ENCODE measurements at places on chromosomes 4 and X. TPM values are rescaled to one million over a fixed set of nuclear protein-coding genes. Genes with fewer than 3 reads are reported as not detected.

DNA sequence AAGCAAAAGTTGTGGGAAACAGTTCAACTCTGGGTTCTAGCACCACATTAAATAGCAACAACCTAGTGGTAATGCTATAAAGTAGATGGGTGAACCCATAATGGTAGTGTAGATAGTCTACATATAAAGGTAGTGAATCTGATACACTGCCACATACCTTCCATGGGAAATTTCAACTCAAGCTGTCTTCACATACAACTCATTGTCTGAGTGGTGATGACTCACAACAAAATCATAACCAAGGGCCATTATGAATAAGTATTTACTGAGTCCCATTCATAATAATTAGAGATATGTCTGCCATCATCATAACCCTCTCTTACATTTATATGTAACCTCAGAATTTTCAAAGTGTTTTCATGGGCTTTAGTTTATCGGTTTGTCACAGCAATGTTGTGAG is 34.8 kb downstream of the EGF start:
- no peak for DNase-seq

GRCh38 chr4:171582961-171583581 is 230.1 kb upstream of the GALNTL6 start:
- no peak for DNase-seq

- peak; percentile 71 for DNase-seq
These were observed 110.8 kb upstream of the TEX13A start for GRCh38 chrX:105331244-105331643.

DNA sequence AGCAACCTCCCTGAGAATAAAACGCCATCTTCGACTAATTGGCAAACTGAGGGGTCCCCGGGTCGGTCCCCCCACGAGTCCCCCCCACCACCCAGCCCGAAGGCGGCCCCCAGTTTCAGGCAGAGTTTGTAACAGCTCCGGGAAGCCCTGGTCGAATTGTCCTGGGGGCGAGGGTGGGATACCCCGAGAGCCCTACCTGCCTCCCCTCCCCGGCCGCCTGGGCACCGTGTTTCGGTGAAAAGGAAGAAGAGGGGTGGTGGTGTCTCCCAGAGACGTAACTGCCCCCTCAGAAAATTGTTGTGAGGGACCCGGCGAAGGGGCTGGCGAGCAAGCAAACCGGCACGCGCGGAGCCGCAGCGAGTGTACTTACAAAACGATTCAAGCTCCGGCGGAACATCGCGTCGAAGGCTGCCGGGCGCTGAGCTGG is 1.2 kb downstream of the ATP11C start:
- DNase-seq = peak; percentile 24

DNA sequence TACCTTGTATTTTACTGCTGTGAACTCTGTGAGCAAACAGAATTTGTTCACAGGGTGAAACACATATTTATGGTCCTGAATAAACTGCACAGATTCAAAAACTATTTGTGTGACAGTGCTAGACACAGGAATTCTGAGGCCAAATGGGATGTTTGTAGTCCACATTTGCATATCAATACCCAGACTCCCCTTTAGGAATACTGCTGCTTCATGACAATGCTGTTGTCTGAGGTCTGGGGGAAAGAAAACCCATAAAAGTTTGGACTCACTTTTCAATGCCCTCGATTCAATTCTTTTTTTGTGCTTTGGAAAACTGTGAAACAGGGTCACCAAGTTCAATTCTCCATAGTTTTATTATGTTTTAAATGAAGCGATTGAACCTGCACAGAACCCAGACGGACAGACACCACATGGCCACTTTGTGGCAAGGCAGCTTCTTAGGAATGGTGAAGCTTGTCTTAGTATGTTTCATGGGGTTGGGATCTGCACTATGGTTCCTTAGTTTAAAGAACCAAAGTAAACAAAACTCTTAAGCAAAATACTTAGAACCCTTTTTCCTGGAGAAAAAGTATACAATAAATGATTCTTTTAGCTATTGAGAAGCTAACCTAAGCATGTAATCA is 92.3 kb upstream of the MAD2L1 start:
- DNase-seq = no peak

GRCh38 chr4:76630741-76631140 is 195.7 kb downstream of the SHROOM3 start:
- DNase-seq = no peak

GRCh38 chr4:80215449-80216052 is 18.2 kb downstream of the PRDM8 start:
- peak; percentile 78 for DNase-seq

The USP27X gene
- total RNA-seq = 2.9 TPM

The UGT2B10 gene
- total RNA-seq = not detected

The TACC3 gene
- total RNA-seq = 3.2 TPM

The GDPD2 gene
- not detected for total RNA-seq

The NMU gene
- not detected for total RNA-seq

The GPR119 gene
- total RNA-seq = not detected

The PRRG3 gene
- total RNA-seq = 0.49 TPM

The TMPRSS11D gene
- total RNA-seq = 0.09 TPM

The CLDN2 gene
- total RNA-seq = not detected

The C1GALT1C1 gene
- 41.1 TPM for total RNA-seq

Measured in fibroblast of the aortic adventitia (primary cell).